ENCODE measurements at places on chromosomes 7 and 10. TPM values are rescaled to one million over a fixed set of nuclear protein-coding genes. Genes with fewer than 3 reads are reported as not detected.
A peak's percentile ranks its signal among the peaks of the same experiment; 100 is the strongest.

GRCh38 chr7:12964836-12965235, 277.4 kb downstream of the ARL4A start:
- no peak for DNase-seq

IRF5 gene
- 1.8 TPM for total RNA-seq

AKR1D1 gene
- not detected for total RNA-seq

DNA sequence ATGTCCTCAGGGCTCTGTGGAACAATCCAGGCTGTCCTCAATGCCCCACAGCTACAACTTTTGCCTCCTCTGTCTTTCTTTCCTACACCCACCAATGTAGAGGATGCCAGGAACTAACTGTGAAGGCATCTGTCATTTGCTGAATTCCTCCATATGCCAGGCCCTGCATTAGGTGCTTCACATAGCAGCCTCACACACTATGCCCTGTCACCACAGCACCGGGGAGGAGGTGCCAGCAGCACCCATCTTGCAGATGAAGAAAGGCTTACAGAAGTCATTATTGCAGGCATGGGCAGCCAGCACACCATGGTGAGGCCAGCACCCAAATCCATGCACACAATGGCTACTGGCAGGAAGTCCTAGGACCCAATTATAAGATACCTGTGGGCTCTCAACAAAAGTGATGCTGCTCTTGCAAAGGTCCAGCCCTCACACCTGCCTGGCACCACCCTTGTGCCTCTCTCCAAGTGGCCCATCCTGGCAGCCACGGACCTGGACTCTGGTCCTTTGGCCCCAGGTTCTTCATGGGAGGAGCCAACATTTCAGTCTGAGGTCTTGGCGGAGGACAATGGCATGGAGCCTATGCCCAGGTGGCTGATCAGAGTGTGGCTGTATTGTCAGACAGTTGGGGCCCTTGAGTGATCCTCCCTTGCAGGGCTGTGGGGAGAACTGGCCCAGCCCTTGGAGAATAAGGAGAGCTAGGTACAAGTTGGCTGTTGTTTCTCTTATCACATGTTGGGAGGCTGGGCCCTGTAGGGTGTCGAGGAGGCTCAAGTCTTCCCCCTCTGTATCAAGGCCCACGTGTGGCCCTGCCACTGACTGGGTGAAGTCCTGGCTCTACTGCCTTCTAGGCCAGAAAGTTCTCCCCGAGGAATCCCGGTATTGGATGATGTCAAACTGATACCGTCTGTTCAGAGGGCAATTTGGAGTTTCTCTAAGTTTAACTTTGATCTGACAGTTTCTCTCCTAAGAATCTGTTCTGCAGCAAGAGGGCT, 14.4 kb upstream of the MYL7 start:
- no peak for DNase-seq

HOXA2 gene
- total RNA-seq: not detected

GRCh38 chr10:35577926-35578617, 27.1 kb upstream of the GJD4 start:
- no peak for DNase-seq

ALOX5 gene
- total RNA-seq: 2.7 TPM

TRIP6 gene
- 6.1 TPM for total RNA-seq

GRCh38 chr7:28126410-28127041, 54.1 kb downstream of the JAZF1 start:
- peak; percentile 22 for DNase-seq

- DNase-seq: no peak
Observed at GRCh38 chr10:90075995-90076394, 374.6 kb downstream of the KIF20B start.

GRCh38 chr7:134121632-134122139, 5.5 kb upstream of the LRGUK start:
- no peak for DNase-seq

KCNIP2 gene
- 0.77 TPM for total RNA-seq

GRCh38 chr10:120729547-120729946, 121.6 kb upstream of the WDR11 start:
- no peak for DNase-seq

Data from CD4-positive, alpha-beta T cell (primary cell).